ENCODE measurements at places on chromosomes 4 and X. TPM values are rescaled to one million over a fixed set of nuclear protein-coding genes. Genes with fewer than 3 reads are reported as not detected.

The LDB2 gene
- 63.3 TPM for total RNA-seq

GRCh38 chr4:174005422-174005821 lies 278.0 kb downstream of the FBXO8 start:
- DNase-seq: no peak

The PAGE1 gene
- total RNA-seq: not detected

The NEUROG2 gene
- not detected for total RNA-seq

- no peak for DNase-seq
Observed at GRCh38 chr4:4321951-4322688, 32.1 kb downstream of the ZBTB49 start.

The MFAP3L gene
- total RNA-seq: 90.2 TPM

DNA sequence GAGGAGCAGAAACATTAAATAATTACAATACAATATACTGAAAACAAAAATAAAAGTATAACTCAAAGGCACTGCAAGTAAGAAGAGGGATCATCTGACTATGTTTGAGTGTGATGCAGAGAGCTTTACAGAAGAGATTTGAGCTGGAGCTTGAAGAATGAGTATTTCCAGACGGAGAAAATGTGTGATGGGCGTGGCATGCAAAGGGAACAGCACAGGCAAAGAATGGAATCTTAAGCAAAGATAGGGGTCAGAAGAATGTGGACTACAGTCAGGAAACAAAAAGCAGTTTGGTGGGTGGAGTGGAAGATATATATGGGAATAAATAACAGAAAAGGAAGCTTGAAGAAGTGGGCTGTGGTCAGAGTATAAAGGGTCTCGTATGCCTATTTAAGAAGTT lies 45.5 kb downstream of the OPHN1 start:
- no peak for DNase-seq

- DNase-seq: no peak
Observed at GRCh38 chr4:163967263-163967662, 472.8 kb downstream of the TMA16 start.

The PKD2 gene
- 37.0 TPM for total RNA-seq

The S100G gene
- total RNA-seq: not detected

- no peak for DNase-seq
Observed at GRCh38 chrX:130578906-130579305, 177.1 kb downstream of the RBMX2 start.

- no peak for DNase-seq
Observed at GRCh38 chr4:164779811-164780216, 25.9 kb downstream of the SMIM31 start.

GRCh38 chrX:51144828-51145442 lies 187.7 kb upstream of the NUDT10 start:
- DNase-seq: no peak

DNA sequence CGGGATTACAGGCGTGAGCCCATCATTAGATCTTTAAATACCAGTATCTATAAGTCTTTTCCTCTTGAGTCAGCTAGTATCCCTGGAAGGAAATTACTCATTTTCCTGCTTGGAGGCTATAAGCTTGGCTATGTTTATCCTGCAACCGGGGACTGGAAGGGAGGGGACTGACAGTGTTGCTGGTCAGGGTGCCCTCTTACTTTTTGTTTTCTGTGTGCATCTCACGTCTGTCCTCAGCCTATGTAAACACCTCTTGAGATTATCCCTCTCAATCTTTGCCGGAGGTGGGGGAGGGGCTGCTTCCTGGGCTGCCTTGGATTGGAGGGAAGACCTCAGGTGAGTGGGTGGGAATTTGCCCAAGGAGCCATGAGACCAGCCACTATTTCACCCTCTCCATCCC lies 37.0 kb downstream of the HTT start:
- DNase-seq: no peak

GRCh38 chrX:40349251-40349650 lies 231.5 kb upstream of the ATP6AP2 start:
- DNase-seq: no peak

DNA sequence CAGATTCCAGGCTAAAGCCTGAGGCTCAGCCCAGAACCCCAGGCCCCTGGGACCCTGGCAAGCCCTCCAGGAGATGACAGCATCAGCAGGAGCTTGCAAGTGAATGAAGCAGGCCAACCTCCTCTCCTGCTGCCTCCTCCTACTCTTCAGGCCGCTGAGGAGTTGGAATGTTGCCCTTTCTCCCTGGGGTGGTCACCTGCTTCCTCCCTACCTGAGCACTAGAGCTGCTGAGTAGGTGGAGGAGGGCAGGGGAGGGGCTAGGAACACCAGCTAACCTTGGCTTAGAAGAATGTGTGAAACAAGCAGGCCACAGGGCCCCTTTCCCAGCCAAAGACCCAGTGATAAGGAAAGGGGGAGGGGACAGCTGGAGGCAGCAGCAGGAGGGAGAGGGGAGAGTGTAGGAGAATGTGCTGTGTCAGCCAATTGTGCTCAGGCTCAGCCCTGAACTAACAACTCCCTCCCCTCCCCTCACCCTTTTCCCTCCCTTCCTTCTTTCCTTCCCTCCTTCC lies 58.0 kb downstream of the PJA1 start:
- DNase-seq: no peak

The FANCB gene
- total RNA-seq: 1.8 TPM

DNA sequence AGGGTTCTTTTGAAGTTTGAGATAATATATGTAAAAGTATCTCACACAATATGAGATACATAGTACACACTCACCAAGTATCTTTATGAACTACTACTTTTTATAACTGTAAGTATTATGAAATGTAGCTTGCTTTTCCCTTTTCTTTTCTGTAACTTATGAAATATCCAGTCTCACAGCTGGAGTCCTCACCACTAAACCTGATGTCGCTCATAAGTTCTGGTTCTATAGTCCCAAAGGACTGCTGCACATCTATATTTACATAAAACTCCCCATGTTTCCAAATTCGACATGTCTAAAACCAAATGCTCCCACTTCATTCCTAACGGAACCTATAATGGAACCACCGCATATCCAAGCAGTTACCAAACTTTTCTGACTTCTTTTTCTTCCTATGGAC lies 186.5 kb upstream of the SLC7A11 start:
- no peak for DNase-seq

The FGG gene
- total RNA-seq: 0.57 TPM

The ZNF518B gene
- 25.0 TPM for total RNA-seq

The IDS gene
- 86.8 TPM for total RNA-seq

The STOX2 gene
- 38.1 TPM for total RNA-seq

All from ureter (tissue), 1 donor.